SIG-M5 (cell line): ENCODE measurements at places on chromosomes 1 and 21.

- no peak for DNase-seq
Measured at GRCh38 chr1:229478852-229479251, 29.3 kb downstream of the NUP133 start.

DNA sequence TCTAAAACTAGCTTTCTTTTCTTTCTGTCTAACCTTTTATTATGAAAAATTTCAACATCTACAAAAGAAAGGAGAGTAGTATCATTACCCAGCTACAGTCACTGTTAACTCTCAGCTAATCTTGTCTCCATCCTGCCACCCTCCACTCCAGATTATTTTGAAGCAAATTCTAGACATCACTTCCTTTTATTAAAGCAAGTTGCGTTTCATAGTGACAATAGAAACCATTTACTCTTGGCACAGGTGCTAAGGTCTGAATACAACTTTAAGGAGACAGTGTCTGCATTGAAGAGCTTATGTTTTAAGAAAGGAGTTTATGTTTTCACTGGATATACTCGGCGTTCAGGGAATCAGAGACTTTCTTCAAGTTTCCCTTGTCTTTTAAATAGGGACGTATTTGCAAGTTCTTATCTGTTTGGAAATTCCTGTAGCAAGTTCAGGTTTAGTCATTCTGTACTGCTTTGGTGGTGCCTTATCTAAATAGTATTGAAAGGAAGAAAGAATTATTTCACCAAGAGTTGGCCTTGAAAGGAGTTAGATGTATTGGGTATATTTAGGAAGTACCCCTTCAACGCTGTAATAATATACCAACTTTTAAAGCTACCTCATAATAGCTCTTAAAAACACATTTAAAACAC is 42.7 kb downstream of the ITSN1 start:
- DNase-seq: no peak

- no peak for DNase-seq
Measured at GRCh38 chr1:235749755-235750300, 100.2 kb upstream of the GNG4 start.

GRCh38 chr1:25898223-25899015 is 7.8 kb downstream of the STMN1 start:
- no peak for DNase-seq

GRCh38 chr1:41521766-41522165 is 37.3 kb upstream of the EDN2 start:
- no peak for DNase-seq

DNA sequence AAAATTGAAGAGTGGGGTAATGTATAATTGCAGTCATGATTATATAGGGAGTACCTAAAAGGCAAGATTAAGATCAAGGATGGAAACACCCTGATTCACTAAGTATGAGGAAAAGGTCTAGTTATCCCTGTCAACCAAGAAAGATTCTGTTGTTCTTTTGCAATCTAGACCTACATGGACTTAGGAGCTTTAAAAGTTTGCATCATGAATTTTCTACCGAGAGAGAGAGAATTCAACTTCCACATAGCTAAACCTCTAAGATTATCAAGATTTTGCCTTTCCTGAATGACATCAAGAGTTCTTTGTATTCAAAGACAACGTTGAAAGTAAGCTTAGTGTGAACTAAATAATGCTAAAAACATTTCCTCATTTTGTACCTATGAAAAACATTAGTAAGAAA is 78.8 kb upstream of the RBM34 start:
- DNase-seq: no peak

DNA sequence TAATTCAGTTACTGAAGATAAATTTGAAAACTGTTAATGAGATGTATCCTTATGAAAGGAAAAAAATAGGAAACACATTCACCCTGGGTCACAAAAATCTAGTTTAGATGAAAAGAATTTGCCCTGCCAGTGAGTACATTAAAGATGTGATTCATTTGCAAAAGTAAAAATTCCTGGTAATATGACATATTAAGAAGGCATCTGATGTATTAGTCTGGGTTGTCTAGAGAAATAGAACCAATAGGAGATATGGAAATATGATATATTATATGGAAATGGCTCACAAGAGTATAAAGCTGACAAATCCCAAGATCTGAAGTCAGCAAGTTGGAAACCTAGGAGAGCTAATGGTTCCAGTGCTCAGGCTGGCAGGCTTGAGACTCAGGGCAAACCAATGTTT is 153.8 kb downstream of the MRPL39 start:
- DNase-seq: no peak

GRCh38 chr1:55231745-55232144 is 16.6 kb upstream of the USP24 start:
- DNase-seq: no peak

- no peak for DNase-seq
Measured at GRCh38 chr1:72009173-72010093, 272.9 kb downstream of the NEGR1 start.

DNA sequence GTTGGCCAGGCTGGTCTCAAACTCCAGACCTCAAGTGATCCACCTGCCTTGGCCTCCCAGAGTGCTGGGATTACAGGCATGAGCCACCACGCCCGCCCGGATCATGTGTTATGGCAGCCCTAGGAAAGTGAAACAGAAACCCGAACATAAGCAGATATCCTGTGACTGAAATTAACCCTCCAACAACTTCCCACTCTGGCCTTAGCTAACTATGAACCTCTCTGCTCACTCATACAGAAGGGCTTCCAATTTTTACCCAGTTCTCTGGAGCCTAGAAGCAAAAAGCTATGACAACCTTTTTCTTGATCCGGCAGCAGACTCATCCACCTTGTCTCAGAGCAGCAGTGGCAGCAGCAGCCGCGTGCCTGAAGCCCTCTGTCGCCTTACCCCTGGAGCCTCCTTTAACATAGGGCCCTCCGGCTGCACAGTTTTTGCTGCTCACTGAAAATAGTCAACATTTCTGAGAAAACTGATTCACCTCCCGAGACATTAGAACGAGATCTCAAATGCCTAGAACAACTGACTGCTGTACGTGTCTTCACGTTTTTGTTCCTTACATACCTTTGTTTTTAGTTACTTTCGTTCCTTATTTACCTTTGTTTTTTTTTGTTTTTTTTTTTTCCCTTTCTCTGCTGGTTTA is 9.3 kb downstream of the CBR1 start:
- DNase-seq: no peak

DNA sequence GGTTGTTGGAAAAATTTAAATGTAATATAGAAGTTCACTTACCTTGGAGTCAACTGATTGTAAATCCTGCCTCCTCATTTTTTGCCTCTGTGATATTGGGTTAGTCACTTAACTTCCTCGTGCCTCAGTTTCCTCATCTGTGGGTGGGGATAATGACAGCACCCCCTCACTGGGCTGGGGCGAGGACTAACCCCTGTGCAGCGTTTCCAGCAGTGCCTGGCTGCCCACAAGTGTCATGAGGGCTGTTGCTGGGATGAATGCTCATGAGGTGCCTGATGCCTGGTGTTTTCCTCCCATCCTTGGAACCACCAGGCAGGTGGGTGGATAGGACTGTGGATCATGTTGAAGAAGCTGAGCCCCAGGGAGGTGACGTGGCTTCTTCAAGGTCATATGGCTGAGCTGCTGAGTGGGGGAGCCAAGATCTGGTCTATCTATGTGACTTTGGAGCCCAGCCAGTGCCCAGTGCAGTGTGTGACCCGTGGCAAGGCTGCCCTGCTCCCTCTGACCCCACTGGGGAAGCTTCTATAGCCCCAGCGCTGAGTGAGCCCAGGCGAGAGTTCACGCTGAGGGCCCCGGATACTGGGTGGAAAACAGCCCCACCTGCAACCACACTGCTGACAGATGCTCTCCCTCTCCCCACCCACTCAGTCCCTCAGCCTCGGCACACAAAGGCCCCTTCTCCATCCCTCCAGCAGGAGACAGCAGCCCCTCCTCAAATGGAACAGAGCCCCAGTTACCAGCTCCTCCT is 446.0 kb downstream of the PTPRU start:
- DNase-seq: no peak

DNA sequence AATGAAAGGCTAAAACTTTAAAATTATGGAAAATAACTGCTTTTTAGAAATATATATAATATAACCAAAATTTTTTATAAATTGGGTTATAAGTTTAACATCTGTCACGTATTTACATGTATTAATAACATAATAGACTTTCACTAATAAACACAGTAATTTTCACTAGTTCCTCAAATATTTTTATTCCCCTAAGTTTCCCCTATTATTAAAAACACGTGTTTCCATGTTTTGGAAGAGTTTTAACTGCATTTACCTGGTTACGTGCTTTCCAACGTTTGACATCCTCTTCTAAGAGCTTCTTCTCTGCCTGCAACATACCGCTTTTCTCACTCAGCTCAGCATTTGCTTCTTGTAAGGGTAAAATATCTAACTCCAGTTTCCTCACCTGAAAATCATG is 34.3 kb downstream of the TPR start:
- no peak for DNase-seq

GRCh38 chr1:91569411-91570119 is 68.9 kb downstream of the CDC7 start:
- no peak for DNase-seq

- DNase-seq: no peak
Measured at GRCh38 chr1:213418268-213419071, 367.4 kb downstream of the RPS6KC1 start.

- no peak for DNase-seq
Measured at GRCh38 chr1:2322581-2323211, 68.7 kb downstream of the MORN1 start.

GRCh38 chr1:153337980-153338853 is 10.4 kb downstream of the PGLYRP4 start:
- no peak for DNase-seq

GRCh38 chr1:196535727-196536126 is 72.5 kb downstream of the KCNT2 start:
- no peak for DNase-seq
